ENCODE measurements at places on chromosomes 3 and 15. TPM values are rescaled to one million over a fixed set of nuclear protein-coding genes. Genes with fewer than 3 reads are reported as not detected.

Gene PRKCD
- total RNA-seq = 5.1 TPM

Gene ENTPD3
- total RNA-seq = under 0.01 TPM

Gene CIB2
- 2.8 TPM for total RNA-seq

Gene THAP10
- total RNA-seq = 7.1 TPM

Gene SLC9A9
- 4.5 TPM for total RNA-seq

Gene NAA50
- 153 TPM for total RNA-seq

Gene HES1
- total RNA-seq = not detected

Gene STARD9
- total RNA-seq = 2.2 TPM

Gene LTF
- total RNA-seq = not detected

Gene AMIGO3
- 0.50 TPM for total RNA-seq

Gene ZBED2
- total RNA-seq = not detected

Gene BFSP2
- not detected for total RNA-seq

Gene NOX5
- not detected for total RNA-seq

Gene SPSB4
- not detected for total RNA-seq

Gene ROPN1
- total RNA-seq = not detected

Gene AMT
- 2.5 TPM for total RNA-seq

Gene GOLGA8Q
- total RNA-seq = not detected

Gene FGF7
- total RNA-seq = 9.2 TPM

Gene TGM5
- not detected for total RNA-seq

Gene EPM2AIP1
- 5.5 TPM for total RNA-seq

Gene FSTL1
- 332 TPM for total RNA-seq

Gene CCNB2
- 141 TPM for total RNA-seq

Gene CCR5
- not detected for total RNA-seq

Gene FGD5
- total RNA-seq = under 0.01 TPM

Gene SCG5
- total RNA-seq = 16.3 TPM

Gene FAM107A
- 1.3 TPM for total RNA-seq

Gene WDR49
- not detected for total RNA-seq

Gene NAALADL2
- 1.0 TPM for total RNA-seq

Gene HDC
- not detected for total RNA-seq

Gene PIK3R4
- total RNA-seq = 27.7 TPM

Gene MORC1
- total RNA-seq = not detected

Gene IFT80
- 28.7 TPM for total RNA-seq

Gene CSPG5
- total RNA-seq = 0.17 TPM

Gene EPHA3
- 0.15 TPM for total RNA-seq

Gene TUSC7
- not detected for total RNA-seq

Gene SAMD7
- not detected for total RNA-seq

Gene ZNF385D
- total RNA-seq = 1.3 TPM

Data from bronchus fibroblast of lung (primary cell).